ENCODE measurements at places on chromosomes 3 and 15.

DNA sequence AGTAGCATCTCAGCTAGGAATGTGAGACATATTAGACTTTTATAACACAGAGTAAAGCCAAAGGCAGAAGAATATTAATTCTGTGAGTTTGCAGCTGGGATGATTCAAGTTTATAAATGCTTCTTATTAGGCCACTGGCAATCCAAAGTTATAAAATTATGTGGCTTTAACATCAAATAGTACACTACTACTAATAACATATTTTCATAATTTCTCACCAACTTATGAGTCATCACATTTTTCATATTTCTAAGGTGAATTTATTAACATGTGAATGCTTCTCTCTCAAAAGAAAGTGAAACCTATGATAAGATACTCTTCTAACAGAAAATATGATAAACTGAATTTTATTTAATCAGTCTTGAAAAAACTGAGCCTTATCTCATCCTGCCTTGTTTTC is 1348.2 kb upstream of the ALCAM start:
- DNase-seq = no peak

DNA sequence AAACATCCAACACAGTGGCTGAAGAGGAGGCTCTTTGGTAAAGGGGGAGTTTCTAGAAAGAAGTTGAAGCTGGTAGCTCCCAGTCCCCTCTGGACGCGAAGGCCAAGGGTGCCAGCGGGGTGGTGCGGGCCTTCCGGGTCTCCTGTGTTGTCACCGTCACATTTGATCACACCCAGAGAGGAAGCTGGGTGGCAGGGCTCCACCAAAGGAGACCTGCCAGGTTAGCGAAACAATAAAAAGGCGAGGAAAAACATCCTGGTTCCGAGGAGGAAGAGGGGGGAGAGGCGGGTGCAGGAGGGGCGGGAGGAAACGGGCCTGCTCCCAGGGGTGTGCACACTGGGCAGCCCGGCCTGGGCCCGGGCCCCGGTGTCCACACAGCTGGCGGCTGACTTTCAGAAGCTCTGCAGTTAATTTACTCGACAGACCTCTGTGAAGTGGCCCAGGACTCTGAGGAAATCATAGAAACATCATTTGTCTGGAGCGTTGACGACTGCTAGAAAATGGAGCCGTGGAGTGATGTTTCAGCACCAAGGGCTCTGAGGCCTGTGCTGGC is 12.1 kb downstream of the HEG1 start:
- no peak for DNase-seq

DNA sequence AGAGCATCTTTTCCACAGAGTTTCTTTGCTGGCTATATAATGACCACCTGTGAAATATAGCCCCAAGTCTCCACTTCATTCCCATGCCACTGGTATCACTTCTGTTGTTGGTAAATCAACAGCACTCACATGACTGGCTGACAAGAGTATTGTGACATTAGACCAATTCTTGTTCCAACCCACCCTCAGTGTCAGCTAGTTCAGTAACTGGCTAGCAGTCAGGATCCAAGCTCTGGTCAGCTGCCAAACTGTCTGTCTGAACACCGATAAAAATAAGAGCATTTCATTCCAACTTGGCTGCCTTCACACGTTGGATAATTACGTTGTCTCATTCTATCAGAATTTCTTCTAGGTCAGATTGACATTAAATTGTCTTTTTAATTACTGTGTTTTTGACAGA is 166.5 kb downstream of the USP13 start:
- no peak for DNase-seq

- peak; percentile 25 for DNase-seq
Measured at GRCh38 chr3:13189639-13190377, 116.6 kb upstream of the IQSEC1 start.

DNA sequence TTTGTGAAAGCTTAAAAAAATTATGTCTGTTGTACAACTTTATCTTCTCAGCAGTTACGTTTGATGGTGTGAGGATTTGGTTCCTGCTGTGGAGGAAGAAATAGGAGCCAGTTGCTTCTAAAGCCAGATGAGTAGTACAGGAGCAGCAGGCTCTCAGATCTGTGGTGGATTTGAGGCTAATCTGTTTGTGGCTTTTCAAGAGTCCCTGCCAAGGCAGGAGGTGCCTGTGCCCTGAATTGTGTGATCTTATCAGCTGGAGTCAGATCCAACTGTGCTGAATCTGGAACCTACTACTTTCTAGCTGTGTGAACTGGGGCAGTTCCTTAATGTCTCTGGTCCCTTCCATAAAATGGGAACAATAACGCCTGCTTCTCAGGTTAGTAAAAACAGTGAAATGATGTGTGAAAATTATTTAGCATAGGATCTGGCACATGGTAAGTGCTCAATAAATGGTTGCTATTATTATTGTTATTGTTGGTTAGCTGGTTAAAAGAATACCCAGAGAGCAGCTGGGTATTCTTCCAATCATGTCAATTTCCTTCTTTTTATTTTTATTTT is 7.7 kb downstream of the CLDN11 start:
- DNase-seq = peak; percentile 23

- DNase-seq = no peak
Measured at GRCh38 chr3:114848082-114848481, 299.0 kb downstream of the ZBTB20 start.
